ENCODE measurements at places on chromosomes 12 and 14.

DNA sequence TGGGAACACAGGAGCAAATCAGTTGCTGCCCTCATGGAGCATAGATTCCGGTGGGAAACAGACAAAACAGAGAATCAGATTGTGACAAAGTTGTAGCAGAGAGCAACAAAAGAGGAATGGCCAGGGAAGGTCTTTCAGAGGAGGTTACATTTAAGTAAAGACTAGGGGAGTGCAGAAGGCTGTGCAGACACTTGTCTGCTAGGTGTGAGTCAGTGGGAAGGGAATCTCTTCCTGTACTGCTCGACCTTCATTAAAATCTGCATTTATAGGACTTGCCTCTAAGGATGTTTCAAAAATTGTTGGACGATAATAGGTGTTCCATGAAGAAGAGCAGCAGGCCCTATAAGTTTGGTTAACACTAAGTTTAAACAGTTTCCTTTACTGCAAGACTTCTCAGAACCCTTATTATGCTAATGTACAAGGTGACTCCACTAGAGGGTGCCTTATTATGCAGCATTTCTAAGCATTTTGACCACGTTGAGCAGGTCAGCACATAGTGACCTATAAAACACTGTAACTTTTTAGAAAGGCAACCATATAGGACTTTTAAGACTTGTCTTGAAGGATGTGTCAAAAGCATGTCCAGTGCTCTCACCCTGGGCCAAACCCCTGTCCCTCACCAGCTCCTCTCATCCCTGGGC, 91.8 kb upstream of the RIC8B start:
- no peaks in the 10 kb centered on the region for H3K36me3 ChIP-seq
- H3K4me1 ChIP-seq = no peaks in the 10 kb centered on the region
- no peaks in the 10 kb centered on the region for H3K27me3 ChIP-seq

DNA sequence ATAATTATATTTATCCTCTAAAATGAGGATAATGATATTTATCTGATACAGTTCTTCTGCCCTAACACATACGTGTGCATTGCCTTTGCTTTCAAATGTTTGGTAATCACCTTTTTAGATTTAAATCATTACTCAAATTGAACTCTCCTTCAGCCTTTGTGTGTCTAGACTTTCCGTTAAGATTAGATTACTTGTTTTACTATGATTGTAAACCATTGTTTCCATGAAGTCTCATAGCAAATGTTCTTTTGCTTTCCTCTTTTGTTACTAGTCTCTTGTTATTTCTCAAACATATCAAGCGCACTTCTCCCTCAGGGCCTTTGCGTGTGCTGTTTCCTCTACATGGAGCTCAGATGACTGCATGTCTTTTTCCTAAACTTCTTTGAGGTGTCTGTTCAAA, 63.7 kb downstream of the ETV6 start:
- no peak overlapping the region for H3K4me3 ChIP-seq
- no peak for DNase-seq
- no peaks in the 10 kb centered on the region for H3K36me3 ChIP-seq
- H3K27me3 ChIP-seq = no peaks in the 10 kb centered on the region

- no peaks in the 10 kb centered on the region for H3K27me3 ChIP-seq
- peaks cover 25% of the 10 kb centered on the region for H3K4me1 ChIP-seq
- no peaks in the 10 kb centered on the region for H3K36me3 ChIP-seq
- DNase-seq = peak; percentile 15
- no peak overlapping the region for H3K27ac ChIP-seq
- no peak overlapping the region for H3K4me3 ChIP-seq
Measured at GRCh38 chr12:65590318-65590717, 234.0 kb upstream of the HMGA2 start.

DNA sequence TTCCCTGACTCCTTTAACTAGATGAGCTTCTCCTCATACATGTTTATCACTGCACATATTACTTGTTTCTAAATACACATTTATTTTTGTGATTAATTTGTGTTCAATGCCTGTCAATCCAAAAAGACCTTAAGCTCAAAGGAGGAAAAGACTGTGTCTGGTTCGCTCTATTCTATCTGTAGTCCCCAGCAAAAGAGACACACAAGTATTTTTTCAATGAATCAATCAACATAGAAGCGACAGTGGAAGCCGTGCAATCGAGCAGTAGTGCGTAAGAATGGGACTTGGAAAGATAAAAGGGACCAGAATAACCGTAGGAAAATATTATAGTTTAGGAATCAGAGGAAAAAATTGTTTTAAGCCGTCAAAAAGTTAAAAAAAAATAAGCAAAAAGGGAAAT, 951 bp downstream of the WDHD1 start:
- H3K27ac ChIP-seq = peak overlapping the region; percentile 88
- H3K36me3 ChIP-seq = peaks cover 3% of the 10 kb centered on the region
- H3K4me1 ChIP-seq = peaks cover 26% of the 10 kb centered on the region
- peak; percentile 61 for DNase-seq
- no peaks in the 10 kb centered on the region for H3K27me3 ChIP-seq
- H3K4me3 ChIP-seq = peak overlapping the region; percentile 92

DNA sequence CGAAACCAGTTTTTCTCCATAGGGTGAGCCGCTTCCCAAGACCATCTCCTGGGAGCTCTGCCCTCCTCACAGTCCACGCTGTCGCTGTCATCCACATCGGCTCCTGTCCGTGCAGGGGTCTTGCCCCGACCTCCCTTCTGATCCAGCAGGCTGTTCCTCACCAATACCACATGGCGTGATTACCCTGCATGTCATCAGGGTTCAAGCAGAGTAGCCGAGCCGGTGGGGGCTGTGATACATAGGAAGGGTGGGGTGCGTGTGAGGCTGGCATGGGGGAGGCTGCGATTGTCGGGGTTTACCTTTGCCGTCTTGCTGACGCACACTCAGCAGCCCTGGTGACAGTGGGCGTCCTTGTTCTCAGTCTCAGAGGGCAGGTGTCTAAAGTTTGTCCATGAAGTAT, 17.0 kb downstream of the TEDC1 start:
- peaks cover 11% of the 10 kb centered on the region for H3K27me3 ChIP-seq
- peak; percentile 79 for DNase-seq
- H3K27ac ChIP-seq = no peak overlapping the region
- H3K36me3 ChIP-seq = no peaks in the 10 kb centered on the region
- no peak overlapping the region for H3K4me3 ChIP-seq

DNA sequence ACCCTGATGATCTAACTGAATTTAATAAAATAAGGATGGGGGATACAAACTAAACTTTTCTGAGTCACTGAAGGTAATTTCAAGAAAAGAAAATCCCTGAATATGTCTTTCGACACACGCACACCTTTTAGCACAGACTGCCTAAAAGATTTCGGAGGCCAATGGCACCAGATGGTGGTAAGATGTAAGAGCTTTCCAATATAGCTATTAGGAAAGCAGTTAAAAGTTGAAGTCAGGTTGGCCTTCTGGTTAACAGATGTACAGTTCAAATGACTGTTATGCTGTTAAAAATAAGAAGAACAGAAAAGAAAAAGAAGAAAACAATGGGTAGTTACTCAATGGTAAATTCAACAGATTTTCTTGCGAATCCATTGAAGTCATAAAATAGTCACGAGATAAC, 80.7 kb upstream of the KRR1 start:
- H3K36me3 ChIP-seq = no peaks in the 10 kb centered on the region
- no peak overlapping the region for H3K4me3 ChIP-seq
- H3K27me3 ChIP-seq = no peaks in the 10 kb centered on the region
- no peak overlapping the region for H3K27ac ChIP-seq

GRCh38 chr12:117042171-117042842, 56.9 kb downstream of the TESC start:
- no peak overlapping the region for H3K4me3 ChIP-seq
- H3K27ac ChIP-seq = no peak overlapping the region
- H3K27me3 ChIP-seq = peaks cover 8% of the 10 kb centered on the region
- peaks cover 4% of the 10 kb centered on the region for H3K4me1 ChIP-seq
- H3K36me3 ChIP-seq = no peaks in the 10 kb centered on the region

- DNase-seq = peak; percentile 10
- H3K4me1 ChIP-seq = peaks cover 45% of the 10 kb centered on the region
- no peaks in the 10 kb centered on the region for H3K27me3 ChIP-seq
- H3K4me3 ChIP-seq = no peak overlapping the region
Measured at GRCh38 chr14:68405961-68406360, 386.9 kb downstream of the ZFP36L1 start.

Data from osteoblast (primary cell).